ENCODE measurements at places on chromosomes 5 and 9.

- no peak for DNase-seq
Measured at GRCh38 chr9:124858330-124859046, 3.3 kb downstream of the RPL35 start.

DNA sequence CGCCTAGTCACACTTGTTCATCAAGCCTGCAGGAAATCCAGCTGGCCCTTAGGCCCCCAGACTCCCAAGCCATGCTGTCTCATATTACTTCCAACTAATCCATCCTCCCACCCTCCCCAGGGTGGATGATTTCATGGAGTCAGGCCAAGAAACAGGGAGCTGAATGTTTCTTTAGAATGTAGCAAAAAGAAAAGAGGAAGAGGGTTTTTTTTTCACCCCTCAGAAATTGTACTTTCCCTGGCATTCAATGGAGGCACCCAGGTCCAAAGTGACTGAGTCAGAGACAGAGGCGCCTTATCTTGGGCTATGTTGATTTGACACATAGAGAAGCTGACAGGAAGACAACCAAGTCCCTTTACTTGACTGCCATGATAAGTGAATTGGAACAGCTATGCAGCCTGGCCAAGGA lies 260.2 kb upstream of the NR4A3 start:
- no peak for DNase-seq

DNA sequence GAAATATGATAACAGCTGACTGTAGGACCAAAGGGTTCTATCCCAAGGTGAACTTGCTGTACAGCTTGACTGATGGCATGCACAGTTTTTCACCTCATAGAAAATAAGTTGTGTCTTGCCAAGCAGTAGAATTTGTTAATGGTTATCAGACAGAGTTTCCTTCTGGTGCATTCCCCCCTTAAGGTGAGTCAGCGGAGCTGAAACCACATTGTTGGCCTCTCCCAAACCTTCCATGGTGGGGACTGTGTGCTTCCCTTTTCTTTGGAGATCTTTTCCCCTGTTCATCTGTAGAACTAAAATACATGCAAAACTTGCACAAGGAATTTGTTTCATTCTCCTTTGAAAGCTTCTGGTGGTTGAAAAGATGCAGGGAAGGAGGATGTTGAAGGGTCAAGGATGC lies 179.8 kb downstream of the FGF1 start:
- peak; percentile 19 for DNase-seq

DNA sequence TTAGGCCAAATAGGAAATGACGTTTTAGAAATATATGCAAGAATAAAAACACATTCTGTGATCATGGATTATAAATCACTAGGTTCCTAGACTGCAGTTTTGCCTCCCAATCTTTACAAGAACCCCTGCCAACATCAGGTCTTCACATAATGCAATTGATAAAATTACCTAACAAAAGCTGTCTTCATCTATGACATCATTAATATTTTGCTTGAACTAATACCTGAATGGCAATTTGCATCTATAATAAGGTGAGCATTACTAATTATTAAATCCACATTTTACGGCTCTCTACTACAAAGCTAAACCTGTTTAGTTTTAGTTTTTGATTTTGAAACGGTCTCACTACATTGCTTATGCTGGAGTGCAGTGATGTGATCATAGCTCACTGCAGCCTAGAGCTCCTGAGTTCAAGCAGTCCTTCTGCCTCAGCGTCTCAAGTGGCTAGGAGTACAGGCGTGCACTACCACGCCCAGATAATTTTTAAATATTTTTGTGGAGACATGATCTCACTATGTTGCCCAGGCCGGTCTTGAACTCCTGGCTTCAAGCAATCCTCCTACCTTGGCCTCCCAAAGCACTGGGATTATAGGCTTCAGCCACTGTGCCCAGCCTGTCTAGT lies 218.0 kb downstream of the MLLT3 start:
- DNase-seq, result no peak

- no peak for DNase-seq
Measured at GRCh38 chr5:57340681-57341080, 141.9 kb downstream of the ACTBL2 start.

DNA sequence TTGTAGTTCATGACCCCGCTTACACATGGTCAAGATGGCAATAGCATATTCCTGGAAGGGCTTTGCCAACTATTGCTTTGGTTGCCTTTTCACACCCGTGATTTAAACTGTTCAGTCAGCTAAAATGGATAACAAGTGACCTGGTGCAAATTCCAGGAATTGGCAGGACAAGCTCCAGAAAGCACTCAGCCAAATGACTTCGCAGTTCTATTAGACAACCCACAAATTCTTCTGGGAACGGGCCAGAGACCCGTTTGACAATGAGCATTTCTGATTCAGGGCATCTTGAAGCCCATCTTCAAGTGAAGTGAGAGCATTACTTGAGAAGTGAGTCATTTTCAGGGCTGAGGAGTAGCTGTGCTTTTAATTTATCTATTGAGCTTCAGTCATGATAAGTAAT lies 165.0 kb downstream of the DROSHA start:
- DNase-seq, result no peak

- DNase-seq, result no peak
Measured at GRCh38 chr9:95182854-95183563, 134.5 kb downstream of the FANCC start.

DNA sequence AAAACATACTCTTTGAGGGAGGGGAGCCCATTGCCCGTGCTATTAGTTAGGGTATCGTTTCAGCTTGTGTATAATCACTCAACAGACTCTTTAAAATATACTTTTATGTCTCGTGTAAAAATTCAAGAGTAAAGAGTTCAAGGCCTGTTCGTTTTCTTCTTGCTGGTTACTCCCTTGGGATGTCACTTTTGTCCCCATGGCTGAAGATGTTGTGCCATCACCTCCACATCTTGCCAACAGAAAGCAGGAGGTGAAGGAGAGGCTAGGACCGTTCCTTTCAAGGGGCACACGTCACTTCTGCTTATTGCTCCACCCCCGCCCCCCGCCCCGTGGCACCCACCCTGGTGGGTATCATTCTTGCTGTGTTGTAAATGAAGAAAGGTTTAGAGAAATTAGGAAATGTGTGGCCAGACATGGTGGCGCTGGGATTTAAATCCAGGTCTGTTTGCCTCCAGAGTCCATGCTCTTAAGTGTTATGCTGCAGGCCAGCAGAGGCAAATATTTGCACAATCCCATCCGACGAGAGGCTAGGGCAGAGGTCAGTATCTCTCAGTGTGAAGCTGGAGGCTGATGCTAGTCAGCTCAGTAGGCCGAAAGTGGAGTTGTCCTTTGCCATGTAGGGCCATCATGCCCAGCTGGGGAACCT lies 3.0 kb downstream of the MLANA start:
- DNase-seq, result no peak

- DNase-seq, result no peak
Measured at GRCh38 chr5:96144289-96144688, 182.6 kb upstream of the ELL2 start.

- DNase-seq, result no peak
Measured at GRCh38 chr5:1278656-1279442, 16.0 kb downstream of the TERT start.

DNA sequence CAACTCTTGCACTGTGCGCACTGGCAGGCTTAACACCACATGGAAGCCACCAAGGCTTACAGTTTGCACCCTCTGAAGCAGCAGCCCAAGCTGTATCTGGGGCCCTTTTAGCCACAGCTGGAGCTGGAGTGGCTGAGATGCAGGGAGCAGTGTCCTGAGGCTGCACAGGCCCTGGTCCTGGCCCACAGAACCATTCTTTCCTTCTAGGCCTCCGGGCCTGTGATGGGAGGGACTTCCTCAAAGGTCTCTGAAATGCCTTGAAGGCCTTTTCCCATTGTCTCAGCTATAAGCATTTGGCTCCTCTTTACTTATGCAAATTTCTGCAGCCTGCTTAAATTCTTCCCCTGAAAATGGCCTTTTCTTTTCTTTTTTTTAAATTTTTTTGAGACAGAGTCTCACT lies 104.4 kb upstream of the CPLX2 start:
- DNase-seq, result no peak

- DNase-seq, result no peak
Measured at GRCh38 chr9:76803083-76803482, 38.8 kb downstream of the PCA3 start.

DNA sequence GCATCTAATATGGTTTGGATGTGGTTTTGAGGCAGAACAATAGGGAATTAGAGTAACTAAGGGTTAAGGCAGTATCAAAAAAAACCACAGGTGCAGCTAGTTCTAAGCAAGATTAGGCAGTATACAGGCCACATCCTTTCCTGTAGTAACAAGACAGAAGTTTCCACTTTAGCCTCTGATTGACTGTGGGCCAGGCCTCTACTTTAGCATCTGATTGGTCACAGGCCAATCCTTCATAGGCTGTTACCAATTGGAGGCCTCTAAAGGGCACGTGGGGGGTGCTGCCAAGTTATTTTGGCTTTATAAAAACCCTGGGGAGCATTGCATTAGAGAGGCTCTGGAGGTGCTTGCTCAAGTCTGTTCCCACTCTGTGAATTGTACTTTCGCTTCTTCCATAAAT lies 144.1 kb upstream of the ST8SIA4 start:
- no peak for DNase-seq

GRCh38 chr5:13673511-13673910 lies 271.0 kb downstream of the DNAH5 start:
- DNase-seq, result no peak

DNA sequence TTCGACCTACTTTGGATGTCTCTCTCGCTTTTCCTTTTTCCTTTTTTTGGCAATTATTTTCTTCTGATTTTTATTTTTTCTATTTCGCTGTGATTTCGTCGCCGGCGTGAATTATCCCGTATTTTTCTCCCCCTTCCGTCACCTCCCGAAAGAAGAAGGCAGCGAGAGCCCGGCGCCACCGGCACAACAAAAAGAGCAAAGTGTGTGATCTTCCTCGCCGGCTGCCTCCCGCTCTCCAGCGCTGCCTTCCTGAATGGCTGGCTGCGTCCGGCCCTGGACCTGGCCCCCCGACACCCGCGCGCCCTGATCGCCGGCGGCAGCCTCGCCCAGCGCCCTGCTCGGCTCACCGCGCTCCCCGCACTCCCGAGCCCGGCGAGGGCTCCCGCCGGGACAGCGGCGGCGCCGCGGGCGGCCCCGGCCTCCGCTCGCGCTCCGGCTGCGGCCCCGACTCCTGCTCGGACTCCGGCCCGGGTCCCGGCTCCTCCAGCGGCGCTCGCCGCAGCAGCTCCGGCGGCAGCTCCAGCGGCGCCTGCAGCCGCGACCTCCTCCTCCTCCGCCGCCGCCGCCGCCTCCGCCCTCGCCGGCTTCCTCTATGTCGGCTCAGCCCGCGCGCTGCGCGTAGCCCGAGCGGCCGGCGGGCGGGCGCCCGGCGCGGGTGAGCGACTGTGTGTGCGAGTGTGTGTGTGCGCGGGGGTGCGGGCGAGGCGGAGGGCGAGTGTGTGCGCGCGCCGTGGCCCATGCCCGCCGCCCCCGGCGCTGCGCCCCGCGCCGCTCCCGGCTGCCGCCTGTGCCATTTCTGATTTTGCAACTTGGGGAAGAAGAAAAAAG lies 960 bp downstream of the NR2F1 start:
- DNase-seq, result no peak

GRCh38 chr9:112696461-112696860 lies 21.5 kb downstream of the INIP start:
- no peak for DNase-seq

DNA sequence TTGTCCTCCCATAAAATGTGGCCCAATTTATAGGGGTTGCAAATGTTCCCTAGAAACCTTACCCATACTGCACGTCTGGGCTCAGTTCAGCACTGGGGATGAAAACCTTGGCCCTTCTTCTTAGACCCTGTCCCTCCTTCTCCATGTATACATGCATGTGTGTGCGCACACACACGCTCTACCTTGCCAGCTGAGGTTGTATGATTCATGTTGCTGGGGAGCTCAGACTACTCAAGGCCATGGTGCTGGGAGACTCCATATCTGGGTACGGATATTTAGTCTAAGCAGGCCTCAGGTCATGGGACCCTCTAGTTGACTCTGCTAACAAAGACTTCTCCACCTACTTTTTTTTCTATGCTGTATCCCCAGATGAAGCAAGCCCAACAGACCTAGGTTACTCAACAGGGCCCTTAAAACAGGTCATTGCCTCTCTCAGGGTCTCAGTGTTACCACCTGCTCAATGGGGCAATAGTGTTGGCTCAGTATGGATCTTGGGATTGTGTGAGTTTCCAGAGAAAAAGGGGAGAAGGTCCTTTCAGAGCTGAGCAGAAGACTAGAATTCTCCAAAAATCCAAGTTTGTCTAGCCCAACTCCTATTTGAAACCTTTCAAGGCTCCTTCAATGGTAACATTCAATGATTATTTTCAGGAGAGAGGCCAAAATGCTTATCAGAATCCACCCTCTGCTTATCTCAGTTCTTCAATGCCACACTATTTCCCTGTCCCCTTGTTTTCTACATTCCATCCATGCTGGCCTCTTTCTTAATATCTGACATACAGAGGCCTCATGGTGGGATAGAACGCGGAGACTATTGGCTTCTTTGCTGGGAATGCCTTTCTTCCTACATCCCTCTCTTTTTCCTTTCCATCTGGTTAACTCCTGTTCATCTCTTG lies 123.6 kb upstream of the PITX1 start:
- no peak for DNase-seq

- DNase-seq, result no peak
Measured at GRCh38 chr5:156423597-156423996, 96.6 kb downstream of the SGCD start.

- no peak for DNase-seq
Measured at GRCh38 chr5:169997798-169998197, 17.5 kb upstream of the INSYN2B start.

- DNase-seq, result no peak
Measured at GRCh38 chr9:130869250-130869649, 27.4 kb downstream of the QRFP start.

- no peak for DNase-seq
Measured at GRCh38 chr5:127385936-127386335, 95.3 kb downstream of the MEGF10 start.

GRCh38 chr5:137010226-137010625 lies 488.9 kb downstream of the SPOCK1 start:
- no peak for DNase-seq

GRCh38 chr9:89574309-89574708 lies 30.5 kb upstream of the GADD45G start:
- no peak for DNase-seq

DNA sequence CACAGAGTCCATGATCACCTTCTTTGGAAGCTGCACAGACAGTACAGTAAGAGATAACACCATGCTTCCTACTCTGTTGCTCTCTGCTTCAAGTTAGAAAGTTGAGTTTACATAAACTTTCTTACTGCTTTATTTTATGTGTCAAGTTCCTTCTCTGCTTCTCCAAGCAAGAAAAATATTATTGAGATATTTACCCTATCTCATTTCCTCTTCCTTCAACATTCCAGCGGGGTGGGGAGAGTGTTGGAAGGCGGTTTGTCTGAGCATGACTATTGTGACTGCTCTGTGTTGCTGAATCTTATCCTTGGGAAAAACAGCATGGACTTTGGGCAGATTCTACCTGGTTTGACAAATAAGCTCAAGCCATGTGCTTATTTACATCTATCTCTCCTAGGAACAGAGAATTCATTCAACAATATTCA lies 66.9 kb upstream of the EPB41L4A start:
- no peak for DNase-seq

GRCh38 chr9:70220216-70220615 lies 38.6 kb upstream of the SMC5 start:
- no peak for DNase-seq

GRCh38 chr9:75889977-75890471 lies 449 bp upstream of the PCSK5 start:
- DNase-seq, result peak; percentile 44

- DNase-seq, result no peak
Measured at GRCh38 chr5:39863926-39864552, 439.3 kb upstream of the DAB2 start.

- no peak for DNase-seq
Measured at GRCh38 chr9:77816641-77817341, 168.7 kb upstream of the GNA14 start.

Measured in urothelium cell line (cell line).